ENCODE measurements at places on chromosomes 2 and 18.

- DNase-seq = no peak
These were observed 52.7 kb downstream of the PID1 start for GRCh38 chr2:229218329-229218921.

DNA sequence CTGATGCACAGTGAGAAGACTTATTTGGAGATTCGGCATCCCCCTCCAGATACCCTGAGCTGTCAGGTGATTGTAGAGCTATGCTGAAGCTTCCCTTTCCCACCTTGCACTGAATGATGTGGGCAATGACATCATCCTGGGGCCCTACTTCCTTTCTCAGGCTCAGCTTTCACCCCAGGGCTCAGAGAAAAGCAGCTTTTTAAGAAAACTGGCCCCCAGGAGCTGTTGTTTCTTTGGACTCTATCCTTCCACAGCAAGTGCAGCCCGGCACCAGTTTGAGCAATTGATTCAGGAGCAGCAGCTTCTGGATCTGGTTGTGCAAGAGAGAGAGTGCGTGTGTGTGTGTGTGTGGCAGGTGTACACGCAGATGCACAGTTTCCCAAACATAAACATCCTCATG, 251.3 kb downstream of the ANAPC1 start:
- DNase-seq = no peak

DNA sequence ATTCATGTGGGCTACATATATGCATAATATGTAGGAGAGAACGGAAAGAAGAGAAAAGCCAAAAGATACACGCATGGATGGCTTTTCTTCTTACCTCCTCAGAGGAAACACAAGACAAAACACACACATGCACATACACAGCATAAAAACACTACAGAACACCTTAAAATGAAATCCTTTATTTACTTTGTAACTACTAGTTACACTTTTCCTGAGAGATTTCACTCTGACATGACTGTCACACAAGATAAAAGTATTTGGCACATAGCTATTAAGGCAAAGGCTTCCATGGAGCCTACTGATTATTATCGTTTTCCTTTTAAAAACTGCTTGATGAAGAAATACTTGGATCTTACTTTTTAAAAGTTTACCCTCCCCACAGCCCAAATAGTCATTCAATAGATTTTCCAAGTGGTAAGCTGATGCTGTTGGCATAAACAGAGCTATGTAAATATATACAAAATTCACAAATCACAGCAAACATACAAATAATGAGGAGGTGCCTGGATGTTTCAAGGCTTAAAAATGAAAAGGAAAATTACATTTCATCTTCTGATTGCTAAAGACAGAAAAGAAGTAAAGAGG, 8.6 kb downstream of the ZEB2 start:
- DNase-seq = no peak

GRCh38 chr18:2794159-2794558, 52.6 kb upstream of the EMILIN2 start:
- DNase-seq = no peak

DNA sequence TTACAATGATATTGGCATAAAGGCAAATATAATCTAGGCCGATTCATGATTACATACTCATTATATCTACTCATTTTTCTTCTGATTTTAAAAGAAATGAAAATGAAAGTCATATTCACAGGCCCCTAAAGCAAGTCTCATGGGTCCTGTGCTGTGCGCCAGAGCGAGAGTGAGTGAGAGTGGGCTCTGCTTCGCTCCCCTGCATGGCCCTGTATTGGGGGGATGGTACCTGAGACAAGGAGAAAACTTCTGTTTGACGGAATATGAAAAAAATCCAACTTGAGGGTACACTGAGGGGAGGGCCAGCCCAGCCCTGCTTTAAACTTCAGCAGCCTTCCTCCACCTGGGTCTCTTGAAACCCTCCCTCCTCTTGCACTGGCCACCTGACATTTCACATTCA, 81.4 kb upstream of the RGPD5 start:
- no peak for DNase-seq

DNA sequence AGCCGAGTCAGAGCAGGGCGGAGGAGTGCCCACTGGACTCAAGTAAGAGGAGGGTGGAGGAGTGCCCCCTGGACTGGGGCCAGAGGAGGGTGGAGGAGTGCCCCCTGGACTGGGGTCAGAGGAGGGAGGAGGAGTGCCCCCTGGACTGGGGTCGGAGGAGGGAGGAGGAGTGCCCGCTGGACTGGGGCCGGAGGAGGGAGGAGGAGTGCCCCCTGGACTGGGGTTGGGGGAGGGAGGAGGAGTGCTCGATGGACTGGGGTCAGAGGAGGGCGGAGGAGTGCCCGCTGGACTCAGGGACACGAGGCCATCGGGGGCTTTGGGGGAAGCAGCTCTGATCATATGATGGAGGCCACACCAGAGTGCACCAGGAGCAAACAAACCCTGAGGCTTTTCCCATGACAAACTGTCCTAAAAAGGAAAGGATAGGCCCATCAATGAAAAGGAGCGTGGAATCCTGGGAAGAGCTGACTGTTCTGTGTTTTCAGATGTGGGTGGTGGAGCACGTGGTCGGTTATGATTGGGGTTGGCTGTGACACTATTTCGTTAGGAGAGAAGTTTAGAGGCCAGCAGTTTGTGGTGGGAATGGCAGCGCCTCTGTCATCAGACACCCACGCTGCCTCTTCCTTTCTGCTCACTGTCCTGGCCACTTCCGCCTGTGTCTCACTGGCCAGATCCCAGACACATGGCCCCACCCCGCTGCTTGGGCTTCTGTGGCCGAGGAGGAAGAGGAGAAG, 24.5 kb upstream of the HPCAL1 start:
- no peak for DNase-seq

GRCh38 chr2:20198796-20199632, 25.9 kb downstream of the SDC1 start:
- DNase-seq = no peak

Measured in C1 segment of cervical spinal cord (tissue), 14 donors.